ENCODE measurements at places on chromosomes 2 and 18.

- no peak for DNase-seq
These were observed 861 bp downstream of the LTBP1 start for GRCh38 chr2:32947484-32948143.

DNA sequence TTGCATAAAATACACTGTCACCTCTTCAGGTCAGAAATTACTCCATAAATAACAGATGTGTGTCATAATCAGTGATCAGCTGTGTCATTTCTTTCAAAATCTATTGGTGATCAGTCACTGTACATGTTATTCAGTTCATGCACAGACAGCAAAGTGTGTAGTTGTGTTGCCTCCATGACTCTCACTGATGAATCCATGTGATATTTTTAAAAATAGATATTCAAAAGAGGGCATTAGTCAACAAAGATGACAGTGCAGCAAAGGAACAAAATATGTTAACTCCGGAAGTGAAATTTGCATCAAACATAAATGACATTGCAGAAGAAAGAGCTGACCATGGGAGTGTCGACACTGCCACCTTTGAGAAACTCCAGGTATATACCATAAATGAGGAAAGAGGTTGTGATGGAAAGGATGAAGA is 17.1 kb upstream of the MCM6 start:
- DNase-seq: no peak

- DNase-seq: no peak
These were observed 105.3 kb upstream of the FZD7 start for GRCh38 chr2:201928363-201928762.

DNA sequence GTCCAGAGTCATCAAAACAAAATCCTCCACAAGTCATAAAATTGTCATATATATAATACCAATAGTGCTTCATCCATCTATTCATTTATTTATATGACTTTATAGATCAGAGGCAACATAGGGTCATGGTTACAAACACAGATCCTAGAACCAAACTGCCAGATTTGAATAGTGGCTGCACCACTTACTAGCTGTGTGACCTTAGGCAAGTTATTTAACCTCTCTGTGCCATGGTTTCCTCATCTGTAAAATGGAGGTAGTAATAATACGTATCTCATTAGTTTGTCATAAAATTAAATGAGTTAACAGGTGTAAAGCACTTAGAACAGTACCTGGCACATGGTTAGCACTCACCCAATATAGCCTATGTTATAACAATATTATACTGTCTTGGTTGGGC is 58.9 kb upstream of the BZW1 start:
- DNase-seq: no peak

DNA sequence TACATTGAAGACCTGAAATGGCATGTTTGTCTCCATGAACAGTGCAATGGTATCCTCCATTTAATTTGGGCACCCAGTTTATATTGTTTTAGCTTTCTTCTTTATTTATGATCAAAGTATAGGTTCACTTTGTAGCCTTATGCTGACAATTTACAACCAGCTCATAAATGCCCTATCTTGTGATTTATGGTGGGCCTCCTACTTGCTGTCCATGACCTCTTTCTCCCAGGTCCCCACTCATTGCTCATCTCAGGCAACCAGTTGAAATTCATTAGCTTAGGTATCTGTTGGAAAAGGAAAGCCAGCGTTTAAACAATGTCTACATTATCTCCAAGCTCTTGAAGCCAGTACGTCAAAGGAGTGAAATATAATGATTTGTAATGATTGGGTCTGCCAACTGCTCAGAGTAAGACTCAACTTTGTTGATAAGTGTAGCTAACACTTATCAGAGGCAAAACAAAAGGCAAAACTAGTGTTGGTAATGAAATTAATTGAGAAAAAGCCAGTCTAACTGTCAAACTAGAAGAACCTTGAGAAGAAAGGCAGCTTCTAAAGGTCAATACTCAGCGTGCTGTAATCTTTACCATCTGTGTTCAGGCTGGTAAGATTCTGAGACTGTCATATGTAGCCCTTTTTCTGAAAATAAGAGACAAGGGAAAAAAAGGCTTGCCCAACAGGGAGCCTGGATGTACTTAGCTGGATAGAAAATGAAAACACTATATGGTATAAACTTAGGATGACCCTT is 695.9 kb downstream of the EPHA4 start:
- no peak for DNase-seq

- DNase-seq: no peak
These were observed 3.0 kb downstream of the HNRNPLL start for GRCh38 chr2:38599706-38600105.

DNA sequence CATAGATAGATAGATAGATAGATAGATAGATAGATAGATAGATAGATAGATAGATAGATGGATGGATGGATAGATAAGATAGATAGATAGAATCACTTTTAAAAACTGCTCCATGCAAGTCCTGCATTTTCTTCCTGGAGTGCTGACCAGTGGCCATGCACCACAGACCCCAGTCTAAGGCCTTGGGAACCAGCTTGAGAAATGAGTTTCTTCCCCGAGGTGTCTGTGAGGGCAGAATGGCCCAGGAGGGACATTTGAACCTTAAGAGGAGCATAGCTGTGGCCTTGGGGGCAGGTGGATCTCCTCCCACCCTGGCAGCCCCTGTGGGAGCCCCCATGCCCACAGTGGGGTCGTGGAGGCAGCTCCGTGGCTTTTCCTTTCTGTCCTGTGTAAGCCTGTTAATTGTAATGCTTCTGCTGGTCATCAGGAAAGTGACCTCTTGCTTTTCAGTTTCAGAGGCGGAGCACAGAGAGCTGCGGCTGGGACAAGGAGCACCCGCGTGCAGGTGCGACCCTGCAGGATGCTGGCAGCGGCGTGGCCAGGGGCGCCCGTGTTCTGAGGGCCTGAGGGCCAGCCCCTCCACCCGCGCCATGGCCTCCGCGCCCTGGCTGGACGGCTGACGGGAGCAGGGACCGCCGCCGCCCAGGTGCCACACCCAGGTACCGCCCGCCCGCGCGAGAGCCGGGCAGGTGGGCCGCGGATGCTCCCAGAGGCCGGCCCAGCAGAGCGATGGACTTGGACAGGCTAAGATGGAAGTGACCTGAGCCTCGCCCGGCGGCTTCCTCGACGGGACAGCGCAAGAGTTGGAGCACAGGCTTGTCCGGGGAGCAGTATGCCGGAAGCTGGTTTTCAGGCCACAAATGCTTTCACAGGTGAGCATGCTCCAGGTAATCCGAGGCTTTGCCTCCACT is 168.6 kb downstream of the LDLRAD4 start:
- no peak for DNase-seq

DNA sequence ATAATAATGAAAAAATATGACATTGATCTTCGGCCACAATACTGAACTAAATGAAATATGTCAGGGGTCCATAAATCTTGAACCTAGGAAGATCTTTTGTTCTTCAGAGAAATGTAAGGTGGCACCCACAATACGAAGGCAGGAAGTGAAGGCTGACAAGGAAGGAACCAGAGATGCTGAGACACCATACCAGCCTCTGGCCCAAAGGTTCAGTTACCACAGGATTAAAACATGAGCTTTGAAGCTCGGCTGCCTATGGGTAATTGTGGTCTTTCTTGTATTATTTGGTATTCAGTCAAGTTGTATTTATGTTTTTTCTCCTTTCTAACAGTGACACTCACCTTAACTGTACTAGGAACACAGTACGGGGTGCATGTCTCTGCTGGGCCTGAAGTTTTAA is 448.8 kb upstream of the SETBP1 start:
- DNase-seq: no peak

GRCh38 chr18:12086249-12086648 is 7.4 kb upstream of the ANKRD62 start:
- no peak for DNase-seq

DNA sequence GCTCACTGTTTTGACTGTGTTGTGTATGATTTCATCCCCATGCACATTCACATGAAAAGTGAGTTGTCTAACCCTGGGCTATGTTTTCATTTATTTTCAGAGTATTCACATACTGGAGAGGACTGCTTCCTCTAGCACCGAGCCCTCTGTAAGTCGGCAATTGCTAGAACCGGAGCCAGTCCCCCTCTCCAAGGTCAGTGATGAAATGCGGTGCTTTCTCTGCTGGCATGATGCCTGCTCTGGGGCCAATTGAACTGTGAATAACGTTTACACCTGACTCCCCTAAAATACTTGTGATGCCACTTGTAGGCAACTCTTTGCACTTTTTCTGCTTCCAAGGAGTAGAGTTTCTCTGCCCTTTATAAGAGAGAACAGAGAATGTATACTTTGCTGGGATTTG is 126.9 kb downstream of the PRKRA start:
- DNase-seq: no peak

- DNase-seq: no peak
These were observed 37.1 kb upstream of the ADAM17 start for GRCh38 chr2:9592699-9593098.

- DNase-seq: no peak
These were observed 467.1 kb downstream of the MBD2 start for GRCh38 chr18:53757328-53757727.

GRCh38 chr2:32960647-32961403 is 14.1 kb downstream of the LTBP1 start:
- DNase-seq: no peak

- no peak for DNase-seq
These were observed 143.1 kb downstream of the FAM161A start for GRCh38 chr2:61710711-61711110.

GRCh38 chr2:45713591-45713990 is 62.1 kb downstream of the PRKCE start:
- no peak for DNase-seq

GRCh38 chr2:171160956-171161740 is 455 bp upstream of the TLK1 start:
- no peak for DNase-seq

DNA sequence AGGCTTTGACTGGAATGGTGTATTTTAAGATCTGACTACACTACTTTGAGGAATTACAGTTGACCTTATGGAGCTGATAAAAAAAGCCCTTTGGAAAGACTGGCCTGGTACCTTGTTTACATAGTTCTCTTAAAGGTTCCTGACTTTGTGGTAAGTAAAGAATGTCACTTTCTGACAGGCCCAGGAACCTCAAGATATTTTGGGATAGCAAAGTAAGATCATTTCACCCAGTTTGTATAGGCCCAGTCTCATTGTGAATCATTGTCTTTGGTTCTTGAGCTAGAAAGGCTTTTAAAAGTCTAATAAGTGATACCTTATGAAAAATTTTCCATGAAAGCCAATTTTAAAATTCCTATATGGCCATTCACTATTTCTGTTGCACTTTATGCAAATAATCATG is 316.3 kb upstream of the LRRTM4 start:
- no peak for DNase-seq

DNA sequence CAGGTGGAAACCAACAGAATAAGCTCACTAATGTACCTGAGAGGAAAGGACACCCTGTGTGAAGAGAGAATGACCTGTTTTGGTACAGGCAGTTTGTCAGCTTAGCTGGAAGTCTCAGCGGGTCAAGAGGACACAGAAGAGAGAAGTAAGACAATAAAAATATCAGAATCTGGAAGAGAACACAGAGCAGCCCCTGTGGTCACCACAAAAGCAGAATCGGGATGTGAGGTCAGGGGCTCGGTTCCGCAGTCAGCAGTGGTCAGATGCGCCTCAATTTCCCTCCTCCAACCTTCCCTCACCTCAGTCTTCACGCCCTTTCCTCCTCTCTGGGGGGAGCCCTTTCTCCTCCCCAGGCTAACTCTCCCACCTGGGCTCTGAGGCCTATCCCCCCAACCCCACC is 122.9 kb downstream of the AFF3 start:
- no peak for DNase-seq

DNA sequence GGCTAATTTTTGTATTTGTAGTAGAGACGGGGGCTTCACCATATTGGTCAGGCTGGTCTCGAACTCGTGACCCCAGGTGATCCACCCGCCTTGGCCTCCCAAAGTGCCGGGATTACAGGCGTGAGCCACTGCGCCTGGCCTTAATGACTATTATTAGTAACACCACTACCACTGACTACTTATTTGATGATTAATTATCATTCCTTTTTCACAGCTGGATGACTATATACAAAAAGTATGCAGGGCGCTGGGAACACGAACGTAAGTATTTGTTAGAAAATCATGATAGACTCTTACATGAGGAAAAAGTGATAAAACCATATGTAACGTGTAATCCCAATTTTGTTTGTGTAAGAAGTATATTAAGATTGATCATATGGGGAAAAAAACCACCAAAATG is 21.6 kb downstream of the DARS1 start:
- no peak for DNase-seq

DNA sequence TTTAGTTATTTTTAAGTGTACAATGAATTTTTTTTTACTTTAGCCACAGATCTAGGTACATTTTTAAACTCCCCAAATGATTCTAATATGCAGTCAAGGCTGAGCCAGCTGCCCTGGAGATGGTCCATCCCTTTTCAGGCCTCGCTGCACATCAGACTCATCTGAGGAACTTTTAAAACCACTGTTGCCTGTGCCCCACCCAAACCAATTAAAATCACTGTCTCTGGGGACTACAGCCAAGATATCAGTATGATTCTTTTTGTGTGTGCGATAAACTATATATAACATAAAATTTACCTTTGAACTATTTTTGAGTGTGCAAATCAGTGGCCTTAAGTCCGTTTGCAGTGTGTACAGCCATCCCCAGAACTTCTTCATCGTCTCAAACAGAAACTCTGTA is 9.1 kb upstream of the MALT1 start:
- DNase-seq: no peak

DNA sequence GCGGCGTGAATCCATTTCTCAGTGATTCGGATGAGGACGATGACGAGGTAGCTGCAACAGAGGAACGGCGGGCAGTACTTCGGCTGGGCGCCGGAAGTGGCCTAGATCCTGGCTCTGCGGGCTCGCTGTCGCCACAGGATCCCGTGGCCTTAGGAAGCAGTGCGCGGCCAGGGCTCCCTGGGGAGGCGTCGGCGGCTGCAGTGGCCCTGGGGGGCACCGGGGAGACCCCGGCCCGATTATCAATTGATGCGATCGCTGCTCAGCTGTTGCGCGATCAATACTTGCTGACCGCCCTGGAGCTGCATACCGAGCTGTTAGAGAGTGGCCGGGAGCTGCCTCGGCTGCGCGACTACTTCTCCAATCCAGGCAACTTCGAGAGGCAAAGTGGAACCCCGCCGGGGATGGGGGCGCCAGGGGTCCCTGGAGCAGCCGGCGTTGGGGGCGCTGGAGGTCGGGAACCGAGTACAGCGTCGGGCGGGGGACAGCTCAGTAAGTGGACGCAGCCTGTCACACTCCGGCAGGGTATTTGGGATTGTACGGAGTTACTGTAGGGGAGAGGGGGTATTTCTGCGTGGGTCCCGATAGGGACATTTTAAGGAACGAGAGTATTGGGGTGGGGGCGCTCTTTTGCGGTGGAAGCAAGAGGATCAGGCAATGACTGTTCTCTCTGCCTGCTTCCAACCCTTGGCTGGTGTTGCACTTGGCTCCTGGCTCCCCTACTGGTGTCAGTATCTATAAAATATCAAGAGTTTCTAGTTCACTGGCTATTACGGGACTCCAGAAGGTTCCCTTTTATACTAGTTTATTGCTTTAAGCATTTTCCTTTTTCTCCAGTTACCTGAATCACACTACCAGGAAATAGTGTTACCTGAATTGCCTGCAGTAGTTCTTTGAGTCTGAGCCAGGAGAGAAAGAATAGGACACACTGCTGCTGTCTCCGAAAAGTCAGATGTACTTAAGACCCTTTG is 772 bp downstream of the RELCH start:
- no peak for DNase-seq

- DNase-seq: no peak
These were observed 7.3 kb downstream of the EMILIN2 start for GRCh38 chr18:2853926-2854664.

Data from LNCaP clone FGC (cell line).